ENCODE measurements at places on chromosomes 6 and 20.

GRCh38 chr6:149323925-149324324 lies 6.4 kb downstream of the TAB2 start:
- no peak for DNase-seq

DNA sequence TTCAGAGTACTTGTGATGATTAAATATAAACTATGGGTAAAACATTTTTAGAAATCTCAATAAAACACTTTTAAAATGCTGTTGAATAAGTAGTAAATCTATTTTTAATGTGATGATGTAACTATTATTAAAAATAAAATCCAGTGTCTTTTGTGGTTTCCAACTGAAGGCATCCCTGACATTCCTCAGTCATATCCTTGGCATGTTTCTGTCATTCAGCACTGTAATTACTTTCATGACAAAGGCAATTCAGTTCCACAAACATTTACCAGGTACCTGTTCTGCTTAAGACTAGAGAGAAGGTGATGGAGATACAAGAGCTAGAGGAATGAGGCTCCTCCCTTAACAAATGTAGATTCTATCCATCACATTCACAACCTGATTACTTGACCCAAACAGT lies 518.7 kb upstream of the MAP3K7 start:
- DNase-seq, result no peak

- DNase-seq, result no peak
These were observed 183.2 kb upstream of the TCF21 start for GRCh38 chr6:133705731-133706130.

DNA sequence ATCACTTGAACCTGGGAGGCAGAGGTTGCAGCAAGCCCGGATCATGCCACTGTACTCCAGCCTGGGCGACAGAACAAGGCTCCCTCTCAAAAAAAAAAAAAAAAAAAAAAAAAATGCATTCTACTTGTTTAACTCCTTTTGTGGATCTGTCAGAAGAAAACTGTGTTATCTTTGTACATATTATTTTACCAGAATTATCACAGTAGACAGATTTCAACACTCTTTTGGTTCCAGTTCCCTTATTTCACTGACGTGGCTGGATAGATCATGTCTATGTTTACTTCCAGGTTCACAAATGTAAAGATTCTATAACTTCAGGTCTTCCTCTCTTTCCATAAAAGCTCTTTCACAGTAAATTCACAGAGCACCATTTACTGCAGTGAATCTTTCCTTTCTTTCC lies 18.4 kb downstream of the NUDT3 start:
- peak; percentile 87 for DNase-seq

DNA sequence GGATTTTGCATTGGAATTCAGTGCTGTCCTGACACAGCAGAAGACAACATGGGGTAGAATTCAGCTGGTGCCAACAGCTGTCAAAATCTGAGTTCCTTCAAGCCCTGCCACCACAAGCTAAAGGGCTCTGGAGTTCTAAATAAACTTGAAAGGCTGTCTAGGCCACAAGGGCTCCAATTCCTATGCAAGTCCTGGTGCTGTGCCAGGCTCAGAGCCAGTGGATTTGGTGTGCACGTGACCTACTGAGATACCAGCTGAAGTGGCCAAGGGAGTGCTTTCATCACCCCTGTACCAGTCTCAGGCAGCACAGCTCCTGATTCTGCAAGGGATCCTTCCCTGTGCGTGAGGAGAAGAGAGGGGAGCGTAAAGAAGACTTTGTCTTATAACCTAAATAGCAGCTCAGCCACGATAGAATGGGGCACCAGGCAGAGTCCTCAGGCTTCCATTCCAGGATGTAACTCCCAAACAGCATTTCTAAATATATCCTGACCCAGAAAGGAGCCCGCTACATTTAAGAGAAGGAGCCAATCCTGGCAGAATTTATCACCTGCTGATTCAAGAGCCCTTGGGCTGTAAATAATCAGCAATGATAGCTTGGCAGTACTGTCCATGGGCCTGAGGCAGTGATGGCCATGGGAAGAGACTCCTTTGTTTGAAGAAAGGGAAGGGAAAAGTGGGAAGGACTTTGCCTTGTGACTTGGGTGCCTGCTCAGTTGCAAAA lies 881.2 kb upstream of the EPHA7 start:
- DNase-seq, result no peak

- no peak for DNase-seq
These were observed 14.9 kb downstream of the BTN1A1 start for GRCh38 chr6:26514984-26515383.

DNA sequence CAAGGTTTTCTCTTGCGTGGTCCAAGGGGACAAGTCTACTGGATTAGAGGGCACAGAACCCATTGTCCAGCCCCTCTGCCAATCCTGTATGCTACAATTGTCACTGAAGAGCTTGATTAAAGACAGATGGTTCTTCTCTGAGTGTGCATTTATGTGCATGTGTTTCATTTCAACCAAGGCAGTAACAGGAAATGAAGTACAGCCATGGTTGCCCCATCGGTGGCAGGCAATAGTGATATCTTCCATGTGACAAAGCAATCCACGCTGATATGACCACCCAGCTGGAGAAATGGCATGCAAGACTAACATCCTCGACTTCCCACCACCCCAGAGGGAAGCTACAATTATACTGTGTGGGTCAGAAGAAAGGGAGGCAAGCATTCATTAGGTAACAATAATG lies 85.5 kb downstream of the UNC5CL start:
- DNase-seq, result no peak

DNA sequence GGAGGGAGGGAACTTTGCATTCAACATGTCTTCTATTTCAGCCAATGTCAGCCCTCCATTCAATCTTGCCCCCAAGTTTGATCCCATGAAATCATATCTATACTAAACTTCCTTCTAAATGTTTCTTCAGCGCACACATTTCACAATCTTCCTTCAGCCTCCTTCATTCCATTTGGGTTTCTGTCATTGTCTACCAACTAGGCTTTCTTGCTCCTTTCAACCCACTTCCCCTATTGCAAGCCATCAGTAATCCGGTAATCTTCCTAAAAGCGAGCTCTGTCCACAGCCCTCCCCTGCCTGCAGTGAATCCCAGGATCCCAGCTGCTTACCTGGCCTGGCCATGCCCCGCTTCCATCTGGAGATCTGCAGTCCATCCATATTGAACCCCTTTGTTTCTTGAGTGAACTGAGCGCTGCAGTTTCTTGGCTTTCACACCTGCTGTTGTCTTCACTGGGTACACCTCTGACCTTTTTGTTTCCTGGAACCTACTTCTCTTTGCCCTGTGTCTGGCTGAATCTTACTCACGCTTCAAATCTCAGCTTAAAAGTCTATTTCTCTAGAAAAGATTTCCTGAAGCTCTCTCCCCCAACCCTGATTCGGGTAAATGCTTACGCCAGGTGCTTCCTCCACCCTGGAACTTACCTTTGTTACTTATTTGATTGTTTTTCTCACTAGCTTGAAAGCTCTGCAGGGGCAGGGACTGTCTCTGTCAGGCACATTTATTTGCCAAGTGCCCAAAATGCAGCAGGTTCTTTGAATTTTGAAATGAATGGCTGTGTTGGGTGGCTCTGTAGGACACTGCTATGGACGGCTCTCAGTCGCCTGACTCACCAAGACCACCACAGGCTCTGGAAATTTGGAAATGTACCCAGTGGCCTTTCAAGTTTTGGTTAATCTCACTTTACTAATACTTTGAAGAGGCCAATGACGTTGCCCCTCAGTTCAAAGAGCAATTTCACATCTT lies 50.3 kb downstream of the ADTRP start:
- no peak for DNase-seq

- peak; percentile 26 for DNase-seq
These were observed 3.2 kb downstream of the DEF6 start for GRCh38 chr6:35300848-35301247.

- DNase-seq, result peak; percentile 71
These were observed 1.0 kb upstream of the FBXO5 start for GRCh38 chr6:152983637-152984512.

DNA sequence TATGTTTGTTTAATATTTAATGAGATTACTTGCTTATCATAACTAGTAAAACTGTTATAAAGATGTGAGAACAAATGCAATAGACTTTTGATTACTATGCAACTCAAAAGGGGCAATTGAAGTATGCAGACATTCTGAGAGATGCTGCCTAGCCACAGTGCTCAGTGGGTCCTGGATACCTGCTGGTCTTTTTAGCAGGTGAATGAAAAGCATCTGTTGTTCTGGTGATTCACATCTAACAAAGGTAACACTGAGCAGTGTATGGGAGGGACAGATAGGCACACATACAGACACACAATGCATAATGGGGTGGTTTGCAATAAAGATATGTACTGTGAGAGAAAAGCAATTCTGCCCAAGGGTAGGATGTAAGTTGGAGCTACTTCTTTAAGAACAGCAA lies 46.9 kb downstream of the OGFRL1 start:
- no peak for DNase-seq

- peak; percentile 54 for DNase-seq
These were observed 245.1 kb downstream of the FOXA2 start for GRCh38 chr20:22339091-22339881.

- no peak for DNase-seq
These were observed 18.1 kb upstream of the FERMT1 start for GRCh38 chr20:6140947-6141346.

- DNase-seq, result no peak
These were observed 12.3 kb upstream of the HMGN4 start for GRCh38 chr6:26525838-26526237.

- DNase-seq, result no peak
These were observed 10.8 kb upstream of the EYA2 start for GRCh38 chr20:46883892-46884291.

GRCh38 chr6:134003542-134003951 lies 48.9 kb downstream of the SLC2A12 start:
- DNase-seq, result no peak

- no peak for DNase-seq
These were observed 114.2 kb downstream of the MAP3K7 start for GRCh38 chr6:90472716-90473115.

DNA sequence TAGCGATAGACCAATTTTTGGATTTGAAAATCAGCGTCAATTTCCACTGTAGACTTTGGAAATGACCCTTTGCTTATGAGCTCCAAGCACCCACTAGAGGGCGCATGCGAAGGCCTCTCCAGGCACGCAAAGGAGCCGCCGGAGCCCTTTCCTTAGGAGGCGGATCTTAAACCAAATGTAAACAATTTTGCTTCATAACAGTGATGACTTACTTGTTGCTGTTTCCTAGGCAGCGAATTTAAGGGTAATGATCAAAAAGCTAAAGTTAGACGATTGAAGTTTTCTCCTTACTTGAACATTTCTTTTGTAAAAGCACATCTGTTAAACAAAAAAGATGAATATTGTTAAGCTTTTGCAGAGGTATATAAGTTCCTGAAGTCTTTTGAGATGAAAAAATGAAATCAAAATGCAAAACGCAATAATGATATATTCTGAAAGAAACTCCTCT lies 29.2 kb upstream of the EXOC2 start:
- peak; percentile 83 for DNase-seq

- no peak for DNase-seq
These were observed 21.8 kb downstream of the HDDC2 start for GRCh38 chr6:125279961-125280360.

- no peak for DNase-seq
These were observed 120.9 kb upstream of the IRAK1BP1 start for GRCh38 chr6:78746457-78746856.

DNA sequence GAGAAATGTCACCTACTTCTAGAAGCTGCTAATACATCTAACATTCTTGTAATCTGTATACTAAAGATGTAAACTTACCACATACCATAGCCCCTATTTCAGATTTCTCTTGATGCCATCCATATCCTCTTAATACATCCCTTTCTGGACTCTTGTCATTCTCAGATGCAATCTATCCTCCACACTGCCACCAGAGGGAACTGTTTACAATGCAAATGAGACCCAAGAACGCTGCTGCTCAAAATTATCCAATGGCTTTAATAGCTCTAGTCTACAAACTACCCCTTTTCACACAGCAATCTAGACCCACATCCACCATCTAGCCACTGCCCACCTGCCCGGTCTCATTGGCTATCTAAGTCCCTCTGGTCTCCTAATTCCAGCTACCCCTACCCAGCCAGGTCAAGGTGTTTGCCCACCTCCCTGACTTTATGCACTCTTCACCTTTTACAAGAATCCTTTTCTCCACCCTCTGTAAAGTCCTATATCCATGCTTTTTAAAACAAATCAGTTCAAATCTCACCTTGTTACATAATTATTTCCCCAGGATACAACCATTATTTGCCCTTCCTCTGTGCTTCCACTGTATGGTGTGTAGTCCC lies 14.8 kb downstream of the FAXC start:
- peak; percentile 69 for DNase-seq

GRCh38 chr6:42078386-42078785 lies 28.1 kb downstream of the TAF8 start:
- DNase-seq, result no peak

DNA sequence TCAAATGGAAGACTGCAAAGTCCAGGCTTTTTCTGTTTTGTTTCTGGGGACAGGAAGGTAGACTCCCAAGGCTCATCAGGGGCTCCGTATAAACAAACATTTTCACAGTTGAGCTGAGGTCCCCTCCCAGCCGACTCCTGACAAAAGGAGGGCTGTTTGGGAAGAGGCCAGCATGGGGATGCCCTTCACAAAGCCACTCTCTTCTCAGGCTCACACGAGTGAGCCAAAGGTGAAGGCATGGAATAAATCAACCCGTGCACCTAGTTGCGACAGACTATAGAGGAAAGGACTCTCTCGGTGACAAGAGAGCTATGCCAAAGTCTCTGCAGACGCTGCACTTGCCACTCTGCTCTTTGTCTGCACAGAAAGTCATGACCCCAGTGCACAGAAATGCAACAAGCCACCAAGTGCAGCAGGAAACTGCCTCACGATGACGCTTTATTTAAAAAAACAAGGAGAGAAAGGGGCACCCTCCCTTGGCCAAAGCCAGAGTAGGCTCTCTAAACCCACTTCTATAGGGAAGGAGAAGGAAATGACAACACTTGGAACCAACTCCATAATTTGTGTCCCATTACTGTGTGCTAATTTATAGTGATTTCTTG lies 21.0 kb downstream of the JAG1 start:
- no peak for DNase-seq

- no peak for DNase-seq
These were observed 88.8 kb downstream of the HDGFL1 start for GRCh38 chr6:22658183-22658582.

GRCh38 chr6:142355520-142356174 lies 53.8 kb downstream of the ADGRG6 start:
- DNase-seq, result no peak

GRCh38 chr20:38550274-38550673 lies 30.7 kb upstream of the ADIG start:
- DNase-seq, result peak; percentile 8

DNA sequence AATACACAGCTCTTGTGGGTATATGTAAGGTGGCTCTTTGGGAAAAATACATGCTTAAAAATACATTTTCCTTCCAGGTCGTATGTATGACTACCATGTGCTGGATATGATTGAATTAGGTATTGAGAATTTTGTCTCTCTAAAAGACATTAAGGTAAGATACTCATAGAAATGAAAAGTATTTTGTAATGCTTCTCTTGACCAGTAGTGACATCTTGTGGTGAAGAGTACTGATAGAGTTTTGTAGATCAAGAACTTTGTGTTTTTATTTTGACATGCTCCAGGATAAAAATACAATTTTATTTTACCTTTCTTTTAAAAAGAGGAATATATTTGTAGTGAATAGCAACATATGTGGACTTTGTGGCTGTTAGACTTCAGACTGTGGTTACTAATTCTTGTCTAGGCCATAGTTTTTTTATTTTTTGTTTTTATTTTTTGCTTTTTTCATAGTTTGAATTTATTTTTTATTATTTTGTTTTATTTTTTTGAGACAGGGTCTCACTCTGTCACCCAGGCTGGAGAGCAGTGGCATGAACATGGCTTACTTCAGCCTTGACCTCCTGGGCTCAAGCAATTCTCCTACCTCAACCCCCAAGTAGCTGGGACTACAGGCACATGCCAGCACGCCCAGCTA lies 17.9 kb downstream of the RPF2 start:
- DNase-seq, result peak; percentile 76

GRCh38 chr6:34982424-34982852 lies 93.4 kb downstream of the ANKS1A start:
- peak; percentile 27 for DNase-seq

Data from AML-193 (cell line).